ENCODE measurements at places on chromosomes 4 and X.

GRCh38 chrX:57930051-57930450 lies 19.8 kb upstream of the ZXDA start:
- DNase-seq, result no peak

- no peak for DNase-seq
Observed at GRCh38 chrX:24168807-24169206, 19.3 kb downstream of the ZFX start.

DNA sequence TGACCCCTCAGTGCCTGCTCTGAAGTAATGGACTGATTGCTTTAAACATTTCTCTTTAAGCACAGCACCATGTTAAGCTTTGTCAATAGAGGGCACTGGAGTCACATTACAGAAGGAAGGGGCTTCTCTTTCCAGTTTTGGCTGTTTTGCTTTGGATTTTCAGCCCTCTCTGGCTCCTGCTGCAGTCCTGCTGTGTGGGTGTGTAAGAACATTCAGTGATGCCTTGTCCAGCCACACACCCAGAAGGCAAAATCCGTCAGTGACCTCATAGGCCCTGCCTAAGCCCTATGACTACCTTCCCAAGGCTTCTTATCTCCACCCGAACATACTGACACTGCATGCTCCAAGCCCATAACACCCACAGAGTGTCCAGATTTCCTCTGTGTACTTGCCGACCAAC lies 215.3 kb upstream of the CTSO start:
- DNase-seq, result no peak

GRCh38 chr4:73620115-73620792 lies at the start of gene RASSF6:
RASSF6 (minus strand) TSS chr4:73620436; CDS start chr4:73611795, 8,641 bp downstream.
- DNase-seq, result no peak

GRCh38 chrX:107360788-107361360 lies 88.6 kb upstream of the FRMPD3 start:
- DNase-seq, result no peak

DNA sequence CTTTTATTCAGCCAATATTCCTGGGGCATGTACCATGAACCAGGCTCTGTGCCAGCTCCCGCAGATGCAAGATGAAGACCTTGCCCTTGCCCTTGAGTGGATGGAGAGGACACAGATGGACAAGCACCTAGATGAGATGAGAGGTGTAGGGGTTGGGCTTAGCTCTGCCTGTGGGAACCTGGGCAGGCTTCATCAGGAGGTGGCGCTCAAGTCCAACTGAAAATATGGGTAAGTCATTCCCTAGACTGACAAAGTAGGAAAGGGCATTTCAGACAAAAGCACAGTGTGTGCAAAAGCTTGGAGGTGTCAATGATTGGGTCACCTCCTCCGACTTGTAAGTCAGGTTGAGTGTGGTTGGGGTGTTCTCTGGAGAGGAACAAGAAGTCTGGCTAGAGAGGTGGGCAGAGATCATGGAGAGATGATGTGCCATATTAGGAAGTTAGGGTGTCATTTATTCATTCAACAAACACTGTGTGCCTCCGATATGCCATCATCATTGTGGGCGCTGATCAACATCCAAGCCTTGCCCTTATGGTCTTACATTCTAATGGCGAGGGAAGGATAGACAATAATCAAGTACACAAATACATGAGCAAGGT lies 64.6 kb downstream of the ANAPC4 start:
- DNase-seq, result no peak

GRCh38 chrX:104309169-104309568 lies 54.4 kb upstream of the ESX1 start:
- no peak for DNase-seq

DNA sequence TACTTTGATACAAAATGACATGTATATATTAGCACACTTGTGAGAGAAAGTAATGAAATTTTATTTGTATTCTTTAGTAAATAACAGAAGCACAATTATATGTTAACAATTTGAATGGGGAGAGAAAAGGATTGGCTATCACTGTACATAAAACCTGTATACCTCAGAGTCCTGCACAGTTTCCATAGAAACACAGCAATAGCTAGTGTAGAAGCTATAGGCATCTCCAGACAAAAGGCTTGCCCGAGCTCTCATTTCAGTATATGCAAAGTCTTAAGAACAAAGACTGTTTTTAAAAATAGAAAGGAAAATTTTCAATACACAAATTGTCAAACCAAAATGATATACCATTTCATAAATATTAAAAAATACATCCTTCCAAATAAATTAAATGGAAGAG lies 38.5 kb downstream of the GPM6A start:
- no peak for DNase-seq

GRCh38 chr4:110005461-110006056 lies 92.9 kb downstream of the EGF start:
- peak; percentile 72 for DNase-seq

DNA sequence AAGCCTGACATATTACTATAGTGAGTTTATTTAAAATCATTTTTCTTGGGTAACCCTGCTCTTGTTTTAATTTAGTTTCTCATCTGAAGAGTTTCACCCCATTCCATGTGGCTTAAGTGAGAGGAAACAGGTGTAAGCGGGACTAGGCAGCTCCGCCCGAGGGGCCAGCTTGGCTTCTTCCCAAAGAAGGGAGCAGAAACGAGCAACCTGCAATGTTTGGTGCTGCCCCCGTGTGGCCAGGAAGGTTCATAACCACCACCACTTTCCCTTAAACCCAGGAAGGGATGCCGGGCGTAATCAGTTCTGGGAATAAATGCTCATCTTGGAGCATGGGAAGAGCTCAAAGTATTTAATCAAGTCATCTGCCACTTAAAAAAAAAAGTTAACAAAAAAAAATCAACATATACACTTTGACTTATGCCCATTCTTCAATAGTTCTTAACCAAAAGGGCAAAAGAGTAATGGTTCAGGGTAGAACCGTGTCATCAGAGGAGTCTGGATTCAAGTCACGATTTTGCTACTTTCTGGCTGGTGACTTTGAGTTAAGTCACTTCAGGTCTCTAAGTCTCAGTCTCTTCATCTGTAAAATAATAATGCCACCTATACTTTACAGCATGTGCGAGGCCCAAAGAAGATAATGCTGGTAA lies 147.9 kb downstream of the NSUN7 start:
- DNase-seq, result peak; percentile 49

DNA sequence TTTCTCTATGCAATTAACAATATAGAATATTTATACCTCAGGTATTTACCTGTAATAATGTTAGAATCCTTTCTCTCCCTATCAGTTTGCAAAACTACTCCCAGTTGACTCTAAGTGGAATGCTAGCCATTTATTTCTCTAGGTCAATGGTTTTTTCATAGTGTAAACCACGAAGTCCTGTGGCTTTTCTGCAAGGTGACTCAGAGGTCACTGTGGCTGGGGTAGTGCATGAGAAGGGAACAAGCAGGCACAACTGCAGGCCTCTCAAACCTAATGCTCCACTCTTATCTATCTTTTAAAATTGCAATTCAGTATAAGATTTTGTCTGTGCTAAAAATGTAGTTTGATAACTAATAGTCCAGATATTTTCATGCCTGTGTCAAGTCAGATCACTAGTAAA lies 159.4 kb downstream of the ANTXR2 start:
- DNase-seq, result no peak

DNA sequence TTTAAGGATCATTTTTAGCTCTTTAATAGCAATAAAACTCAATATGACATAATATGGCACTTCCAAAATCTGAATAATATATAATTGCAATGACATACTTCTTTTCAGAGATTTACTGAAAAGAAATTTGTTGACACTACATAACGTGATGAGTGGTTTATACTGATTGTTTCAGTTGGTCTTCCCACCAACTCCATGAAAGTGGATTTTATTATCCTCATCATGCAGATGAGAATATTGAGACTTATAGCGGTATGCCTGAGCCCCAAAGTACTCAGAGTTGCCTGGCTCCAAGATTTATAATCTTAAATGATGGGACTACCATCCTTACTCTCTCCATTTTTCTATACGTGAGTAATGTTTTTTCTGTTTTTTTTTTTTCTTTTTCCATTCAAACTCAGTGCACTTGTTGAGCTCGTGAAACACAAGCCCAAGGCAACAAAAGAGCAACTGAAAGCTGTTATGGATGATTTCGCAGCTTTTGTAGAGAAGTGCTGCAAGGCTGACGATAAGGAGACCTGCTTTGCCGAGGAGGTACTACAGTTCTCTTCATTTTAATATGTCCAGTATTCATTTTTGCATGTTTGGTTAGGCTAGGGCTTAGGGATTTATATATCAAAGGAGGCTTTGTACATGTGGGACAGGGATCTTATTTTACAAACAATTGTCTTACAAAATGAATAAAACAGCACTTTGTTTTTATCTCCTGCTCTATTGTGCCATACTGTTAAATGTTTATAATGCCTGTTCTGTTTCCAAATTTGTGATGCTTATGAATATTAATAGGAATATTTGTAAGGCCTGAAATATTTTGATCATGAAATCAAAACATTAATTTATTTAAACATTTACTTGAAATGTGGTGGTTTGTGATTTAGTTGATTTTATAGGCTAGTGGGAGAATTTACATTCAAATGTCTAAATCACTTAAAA lies 15.3 kb downstream of the ALB start:
- no peak for DNase-seq

All from CD4-positive, alpha-beta T cell treated with Interleukin-21 for 1 hour (primary cell).